ENCODE measurements at places on chromosomes 5 and 9.

DNA sequence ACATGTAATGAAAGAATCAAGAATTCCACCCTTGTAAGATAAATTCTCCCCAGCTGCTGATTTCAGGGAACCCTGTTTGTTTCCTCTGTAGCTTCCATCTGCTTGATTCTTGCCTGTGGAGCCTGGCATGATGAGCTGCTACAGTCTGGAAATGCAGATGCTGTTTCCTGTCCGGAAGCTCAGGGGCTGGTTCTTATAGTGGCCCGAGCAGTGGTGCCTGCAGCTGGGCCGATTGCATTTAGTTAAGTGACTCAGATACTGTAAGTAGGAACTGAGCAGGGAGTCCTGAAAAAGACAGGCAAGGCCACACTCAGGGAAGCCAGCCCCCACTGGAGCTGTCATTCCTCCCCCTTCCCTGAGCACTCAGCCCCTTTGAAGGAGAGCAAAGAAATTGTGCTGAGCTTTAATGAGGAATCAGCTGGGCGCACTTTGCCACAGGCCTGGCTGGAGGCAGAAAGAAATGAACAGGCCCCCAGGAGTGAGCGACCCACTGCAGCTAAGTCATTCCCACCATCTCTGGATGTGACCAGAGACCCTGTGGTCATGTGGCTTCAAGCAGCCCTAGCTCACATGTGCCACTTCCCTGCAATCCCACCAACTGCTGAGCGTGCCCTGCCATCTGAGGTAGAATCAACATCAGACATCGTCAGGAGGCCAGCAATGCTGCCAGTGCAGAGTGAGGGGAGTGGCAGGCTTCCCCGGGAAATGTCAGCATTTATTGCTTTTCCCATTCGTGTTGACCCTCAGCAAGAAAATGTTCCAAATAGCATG lies 206.0 kb upstream of the WWC1 start:
- no peak for DNase-seq

GRCh38 chr9:76218886-76219445 lies 175.3 kb downstream of the RFK start:
- DNase-seq: peak; percentile 22

DNA sequence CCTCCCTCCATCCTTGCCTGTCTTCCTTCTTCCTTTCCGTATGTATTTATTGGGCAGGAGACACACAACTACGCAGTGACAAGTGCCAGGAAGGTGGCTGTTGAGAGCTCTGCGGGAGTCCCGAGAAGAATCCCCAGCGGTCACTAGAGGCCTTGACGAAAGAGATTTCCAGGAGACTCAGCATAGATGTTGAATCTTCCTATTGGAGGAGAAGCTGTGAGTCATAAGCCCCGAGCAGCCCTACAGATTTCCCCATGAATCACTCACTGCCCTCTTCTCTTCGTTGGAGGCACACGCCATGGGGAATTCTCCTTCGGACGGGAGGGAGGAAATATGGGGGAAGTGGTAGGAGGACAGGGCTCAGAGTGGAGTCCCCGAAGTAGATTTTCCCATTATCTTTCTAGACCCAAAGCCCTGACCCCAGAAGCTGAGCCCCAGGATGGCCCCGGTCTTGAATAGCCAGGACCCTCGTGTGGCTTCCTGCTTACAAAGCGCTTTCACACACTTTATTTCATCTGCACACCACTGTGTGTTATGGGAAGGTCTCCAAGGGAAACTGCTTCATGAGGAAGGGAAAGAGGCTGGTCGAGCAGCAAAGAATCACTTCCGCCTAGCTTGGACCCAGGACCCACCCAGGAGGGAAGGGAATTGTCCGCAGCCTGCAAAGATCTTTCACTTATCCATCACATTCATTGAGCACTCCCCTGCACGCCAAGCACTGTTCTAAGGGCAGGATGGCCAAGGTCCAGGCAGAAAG lies 12.7 kb downstream of the DUSP1 start:
- DNase-seq: peak; percentile 92

DNA sequence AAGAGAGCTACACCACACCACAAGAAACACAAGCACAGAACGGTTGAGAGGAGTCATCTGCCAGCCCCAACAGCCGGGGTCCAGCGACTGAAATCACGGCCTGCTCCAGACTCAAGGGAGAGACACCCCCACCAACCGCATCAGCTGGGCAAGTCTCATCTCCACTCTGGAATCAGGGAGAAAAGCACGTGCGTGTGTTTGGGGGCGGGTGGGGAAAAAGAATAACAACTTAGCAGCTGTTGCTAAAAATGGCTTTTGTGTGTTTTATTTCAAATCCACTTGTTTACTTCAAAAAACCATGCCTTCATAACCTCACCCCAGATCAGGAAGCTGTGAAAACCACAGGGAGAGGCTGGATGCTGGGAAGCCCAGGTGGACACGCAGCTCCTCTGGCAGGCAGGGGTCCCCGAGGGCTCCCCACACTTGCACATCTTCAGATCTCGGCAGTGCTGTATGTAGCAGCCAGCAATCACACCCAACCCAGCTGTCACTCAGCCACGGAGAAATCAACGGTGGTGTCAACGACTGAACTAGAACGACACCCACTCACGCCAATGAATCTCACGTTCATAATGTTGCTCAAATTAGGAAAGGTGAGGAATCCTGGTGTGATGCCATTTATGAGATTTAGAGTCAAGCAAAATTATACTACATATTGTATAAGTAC lies 19.0 kb downstream of the PNPLA7 start:
- DNase-seq: no peak

DNA sequence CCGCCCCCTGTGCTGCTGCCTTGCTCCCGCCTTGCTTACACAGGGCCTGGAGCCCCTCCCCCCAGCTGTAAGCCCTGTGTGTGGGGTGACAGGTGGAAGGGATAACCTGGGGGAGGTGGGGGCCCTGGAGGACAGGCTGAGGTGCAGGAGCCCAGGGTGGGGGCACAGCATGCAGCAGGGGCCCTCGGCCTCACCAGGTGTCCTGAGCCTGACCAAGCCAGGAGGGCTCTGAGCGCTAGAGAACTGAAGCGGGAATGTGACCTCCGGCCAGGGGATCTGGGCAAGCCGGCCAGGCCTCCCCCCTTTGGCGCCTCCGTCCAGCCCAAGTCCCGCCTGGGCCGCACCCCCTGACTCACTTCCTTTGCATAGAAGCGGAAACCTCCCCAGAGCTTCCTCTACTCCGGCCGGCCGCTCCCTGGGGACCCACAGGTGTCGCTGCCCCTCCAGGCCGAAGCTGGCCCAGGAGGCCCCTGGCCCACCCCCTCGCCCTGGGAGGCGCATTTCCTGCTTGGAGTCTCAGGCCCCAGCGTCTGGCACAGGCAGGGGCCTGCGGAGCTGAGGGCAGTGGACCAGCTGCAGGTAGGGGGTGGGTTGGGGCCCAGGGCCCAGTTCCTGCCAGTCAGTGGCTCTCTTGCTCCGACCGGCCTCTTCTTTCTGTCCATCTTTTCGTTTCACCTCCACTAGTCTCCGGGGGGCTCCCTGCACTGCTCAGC lies at the start of gene TOR4A:
TOR4A (plus strand) TSS at position 398 of the 713 bp plus-strand sequence. CDS start 964 bp downstream, outside the sequence.
- DNase-seq: peak; percentile 89

DNA sequence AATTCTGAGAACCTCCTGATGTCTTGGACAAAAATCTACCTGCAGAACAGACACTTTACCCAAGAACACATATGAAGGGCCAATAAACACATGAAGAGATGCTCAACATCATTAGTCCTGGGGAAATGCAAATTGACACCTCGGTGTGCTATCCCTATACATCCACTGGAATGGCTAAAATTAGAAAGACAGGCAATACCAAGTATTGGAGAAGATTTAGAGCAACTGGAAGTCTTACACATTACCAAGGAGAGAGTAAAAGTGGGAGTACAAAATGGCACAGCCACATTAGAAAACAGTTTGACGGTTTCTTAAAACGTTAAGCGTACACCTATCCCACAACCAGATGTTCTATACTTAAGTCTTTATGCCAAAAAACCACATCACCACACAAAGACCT lies 3.3 kb upstream of the TDRD7 start:
- no peak for DNase-seq

- DNase-seq: peak; percentile 22
Observed at GRCh38 chr5:57504357-57504756, 21.7 kb upstream of the ACTBL2 start.

DNA sequence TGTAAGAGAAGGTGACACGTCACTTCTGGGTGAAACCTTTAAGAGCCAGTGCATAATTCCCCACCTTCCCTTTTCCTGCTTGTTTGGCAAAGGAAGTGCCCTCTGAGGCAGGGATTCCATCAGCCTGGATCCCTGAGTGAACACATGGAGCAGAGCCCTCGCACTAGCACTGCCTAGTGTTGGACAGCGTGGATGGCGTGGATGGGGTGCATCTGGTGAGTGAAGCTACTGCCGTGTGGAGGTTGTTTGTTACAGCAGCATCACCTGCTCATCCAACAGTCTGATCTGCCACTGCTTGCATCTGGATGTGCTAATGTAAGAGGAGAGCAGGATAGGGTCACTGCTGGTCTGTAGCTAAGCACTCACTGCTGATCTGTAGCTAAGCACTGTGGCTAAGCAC lies 35.2 kb downstream of the SLC35D2 start:
- no peak for DNase-seq

- DNase-seq: peak; percentile 22
Observed at GRCh38 chr5:107372723-107373450, 297.9 kb downstream of the EFNA5 start.

DNA sequence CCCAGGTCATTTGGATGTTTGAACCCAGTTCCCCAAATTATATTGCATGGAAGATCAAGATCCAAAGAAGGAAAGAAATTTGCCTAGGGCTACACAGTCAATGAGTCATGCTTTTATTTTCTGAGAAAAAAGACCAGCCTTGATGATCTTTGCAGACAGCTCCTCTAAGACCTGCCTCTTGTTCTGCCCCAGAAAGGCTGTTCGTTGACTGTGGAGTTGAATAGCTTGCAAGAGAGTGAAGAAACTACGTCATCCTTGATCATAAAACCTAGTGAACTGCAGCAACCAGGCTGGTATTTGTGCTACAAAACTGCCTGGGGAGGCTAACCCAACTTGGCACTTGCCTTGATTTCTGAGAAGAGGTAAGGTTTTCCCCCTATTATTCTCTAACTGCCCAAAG lies 263.9 kb downstream of the PAPPA start:
- peak; percentile 24 for DNase-seq

- no peak for DNase-seq
Observed at GRCh38 chr5:16412556-16412955, 53.0 kb downstream of the ZNF622 start.

DNA sequence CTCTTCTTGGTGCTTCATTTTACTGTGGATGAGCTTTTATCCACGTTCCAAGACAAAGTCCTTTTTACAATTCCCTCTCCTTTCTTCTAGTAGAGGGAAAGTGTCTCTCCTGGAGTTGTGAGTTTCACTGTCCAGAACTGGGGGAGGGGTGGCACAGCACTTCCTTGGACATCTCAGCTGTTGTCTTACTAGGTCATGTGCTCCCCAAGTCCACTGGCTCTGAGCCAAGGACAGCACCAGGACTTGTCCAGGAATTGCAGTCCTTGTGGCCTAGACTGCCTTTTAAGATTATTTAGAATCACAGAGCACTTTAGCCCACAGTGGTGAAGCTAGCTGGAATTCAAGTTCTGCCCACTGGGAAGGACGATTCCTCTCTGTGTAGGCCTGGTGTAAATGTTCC lies 700.2 kb upstream of the PTPRD start:
- peak; percentile 17 for DNase-seq

GRCh38 chr5:151670953-151671636 lies 15.6 kb downstream of the SPARC start:
- no peak for DNase-seq

GRCh38 chr5:38554403-38554802 lies 2.0 kb downstream of the LIFR start:
- no peak for DNase-seq

DNA sequence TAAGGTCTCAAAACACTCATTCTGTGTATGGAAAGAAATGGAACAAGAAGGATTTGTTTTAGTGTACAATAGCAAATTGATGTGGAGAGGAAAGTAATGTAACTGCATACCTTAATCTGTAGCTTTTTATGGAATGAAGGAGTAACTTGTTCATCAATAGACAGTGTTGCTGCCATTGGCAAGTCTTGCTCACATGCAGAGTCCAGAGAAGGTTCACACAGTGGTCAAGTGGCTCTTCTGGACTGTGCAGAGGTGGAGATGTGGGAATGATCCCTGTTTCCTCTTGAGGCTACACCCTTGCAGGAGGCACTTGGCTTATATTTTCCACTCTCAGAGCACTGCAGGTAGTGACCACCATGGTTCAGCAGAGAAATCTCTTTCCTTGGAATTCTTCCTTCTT lies 132.9 kb upstream of the ANKH start:
- DNase-seq: peak; percentile 10

DNA sequence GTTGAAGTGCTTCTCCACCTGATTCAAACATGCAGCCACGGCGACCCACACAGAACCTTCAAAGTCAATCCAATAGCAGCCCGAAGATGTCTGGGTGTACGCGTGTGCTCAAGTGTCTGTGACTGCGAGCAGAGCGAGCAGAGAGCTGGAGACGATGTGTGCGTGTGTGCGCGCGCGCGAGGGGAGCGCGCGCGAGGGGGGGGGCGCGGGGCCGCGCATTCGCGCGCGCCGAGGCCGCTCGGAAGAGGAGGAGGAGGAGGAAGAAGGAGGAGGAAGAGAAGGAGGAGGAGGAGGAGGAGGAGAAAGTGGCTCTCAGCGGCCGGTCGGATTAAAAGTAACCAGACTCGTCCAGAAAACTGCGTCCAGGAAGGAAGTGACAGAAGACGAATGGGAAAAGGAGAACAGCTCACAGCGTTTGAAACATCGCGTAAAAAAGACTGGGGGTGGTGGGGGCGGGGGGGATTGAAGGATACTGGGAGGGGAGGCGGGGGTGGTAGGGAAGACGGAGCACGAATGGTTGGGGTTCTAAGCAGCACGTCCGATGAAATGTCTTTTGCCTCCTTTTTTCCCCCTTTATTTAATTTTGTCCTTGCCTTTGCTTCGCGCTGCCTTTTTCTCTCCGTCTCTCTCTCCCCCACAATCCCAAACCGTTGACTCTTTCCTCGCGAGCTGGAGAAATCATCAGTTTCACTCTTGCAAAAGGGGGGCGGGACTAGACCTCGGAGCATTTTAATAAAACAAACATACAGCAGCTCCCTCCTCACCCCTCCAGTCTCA lies at the start of gene MEF2C:
MEF2C (minus strand) TSS at position 126 of the 777 bp plus-strand sequence. CDS start 59,396 bp downstream, outside the sequence.
- peak; percentile 88 for DNase-seq

DNA sequence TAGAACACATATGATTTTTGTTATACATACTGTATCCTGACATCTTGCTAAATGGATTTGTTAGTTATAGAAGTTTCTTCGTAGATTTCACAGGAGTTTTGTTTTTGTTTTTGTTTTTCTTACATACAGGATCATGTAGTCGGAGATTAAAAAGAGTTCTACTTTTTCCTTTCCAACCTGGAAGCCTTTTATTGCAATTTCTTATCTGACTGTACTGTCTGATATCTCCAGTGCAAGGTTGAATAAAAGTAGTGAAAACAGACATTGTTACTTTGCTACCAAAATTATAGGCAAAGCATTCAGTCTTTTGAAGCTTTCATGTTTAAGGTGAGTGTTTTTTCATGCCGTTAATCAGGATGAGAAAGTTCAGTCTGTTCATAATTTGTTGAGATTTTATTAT lies 117.4 kb upstream of the PRSS3 start:
- no peak for DNase-seq

DNA sequence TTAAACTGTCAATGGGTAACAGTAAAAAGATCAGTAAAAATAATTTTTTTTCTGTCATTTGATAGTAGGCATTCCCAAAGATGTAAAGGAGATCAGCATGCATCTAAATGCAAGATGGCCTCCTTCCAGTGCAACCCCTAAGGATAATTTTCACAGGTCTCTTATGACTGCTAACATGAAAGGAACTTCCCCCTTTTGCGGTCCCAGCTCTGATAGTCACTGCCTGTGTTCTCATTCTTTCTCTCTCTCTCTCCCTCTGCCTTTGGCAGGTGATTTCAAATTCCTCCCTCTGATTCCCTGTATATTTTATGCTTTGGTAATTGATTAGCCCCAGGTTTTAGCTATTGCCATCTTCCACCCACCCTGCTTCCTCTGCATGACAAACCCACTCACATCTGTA lies 8.9 kb downstream of the SPINK14 start:
- DNase-seq: no peak

GRCh38 chr5:180642181-180642775 lies 7.1 kb downstream of the FLT4 start:
- DNase-seq: no peak
